ENCODE measurements at places on chromosomes 6 and 20. TPM values are rescaled to one million over a fixed set of nuclear protein-coding genes. Genes with fewer than 3 reads are reported as not detected.

- no peak for DNase-seq
Measured at GRCh38 chr6:8499540-8499939, 64.2 kb upstream of the SLC35B3 start.

DNA sequence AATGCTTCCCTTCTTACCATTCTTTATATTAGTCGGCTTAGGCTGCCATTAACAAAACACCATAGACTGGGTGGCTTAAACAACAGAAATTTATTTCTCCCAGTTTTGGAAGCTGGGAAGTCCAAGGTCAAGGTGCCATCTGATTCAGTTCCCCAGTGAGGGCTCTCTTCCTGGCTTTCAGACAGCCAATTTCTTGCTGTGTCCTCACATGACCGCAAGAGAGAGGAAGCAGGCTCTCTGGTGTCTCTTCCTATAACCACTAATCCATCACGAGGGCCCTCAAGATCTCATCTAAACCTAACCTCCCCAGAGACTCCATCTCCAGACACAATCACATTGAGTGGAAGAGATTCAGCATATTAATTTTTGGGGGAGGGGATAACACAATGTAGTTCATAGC lies 193.0 kb upstream of the SGK1 start:
- no peak for DNase-seq

GRCh38 chr6:51463321-51463720 lies 624.1 kb downstream of the PKHD1 start:
- DNase-seq: no peak

- DNase-seq: no peak
Measured at GRCh38 chr6:98530732-98531131, 303.6 kb upstream of the POU3F2 start.

DNA sequence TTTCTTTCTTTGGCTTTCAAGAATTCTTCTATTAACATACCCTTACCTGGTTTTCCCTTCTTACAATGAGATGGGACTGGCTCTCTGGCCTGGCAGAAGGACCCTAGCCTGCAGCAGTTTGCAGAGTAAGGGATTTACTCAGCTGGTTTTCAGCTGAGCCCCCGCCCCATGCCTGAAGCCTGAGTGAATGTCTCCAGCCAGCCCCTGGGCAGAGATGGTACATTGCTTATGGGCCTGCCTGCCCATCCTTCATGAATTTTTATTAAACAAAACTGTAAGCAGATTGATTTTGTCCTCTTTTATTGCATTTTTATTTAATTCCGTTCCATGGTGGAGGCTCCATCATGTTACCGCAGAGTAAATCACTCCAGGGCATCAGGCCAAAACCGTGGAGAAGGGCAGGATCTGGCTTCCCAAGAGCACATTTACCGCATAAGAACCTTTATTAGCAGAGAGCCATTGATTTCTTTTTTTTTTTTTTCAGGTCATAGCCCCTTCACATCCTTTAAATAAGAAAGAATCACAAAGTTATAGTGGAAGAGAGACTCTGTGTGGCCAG lies 316.2 kb downstream of the DHX35 start:
- no peak for DNase-seq

GRCh38 chr6:64252256-64252655 lies 616.7 kb downstream of the PHF3 start:
- no peak for DNase-seq

DNA sequence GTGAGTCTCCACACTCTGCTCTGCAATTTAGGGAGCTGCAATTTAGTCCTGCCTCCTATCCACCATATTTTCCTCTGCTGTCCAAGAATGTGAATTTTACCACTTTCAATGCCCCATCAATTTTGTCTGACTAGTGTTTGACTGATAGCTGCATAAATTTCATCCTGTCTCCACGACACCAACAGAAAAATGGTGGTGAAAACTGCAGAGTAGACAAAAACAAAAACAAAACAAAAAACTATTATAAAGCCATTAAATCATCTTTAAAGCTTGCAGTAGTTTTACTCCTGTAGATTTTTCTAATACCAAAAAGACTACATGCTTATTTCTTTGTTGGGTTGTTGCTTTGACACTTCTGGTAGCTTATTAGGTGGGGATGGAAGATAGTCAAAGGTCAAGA lies 322.0 kb downstream of the PAX1 start:
- no peak for DNase-seq

- no peak for DNase-seq
Measured at GRCh38 chr20:37421988-37422387, 76.0 kb downstream of the SRC start.

DNA sequence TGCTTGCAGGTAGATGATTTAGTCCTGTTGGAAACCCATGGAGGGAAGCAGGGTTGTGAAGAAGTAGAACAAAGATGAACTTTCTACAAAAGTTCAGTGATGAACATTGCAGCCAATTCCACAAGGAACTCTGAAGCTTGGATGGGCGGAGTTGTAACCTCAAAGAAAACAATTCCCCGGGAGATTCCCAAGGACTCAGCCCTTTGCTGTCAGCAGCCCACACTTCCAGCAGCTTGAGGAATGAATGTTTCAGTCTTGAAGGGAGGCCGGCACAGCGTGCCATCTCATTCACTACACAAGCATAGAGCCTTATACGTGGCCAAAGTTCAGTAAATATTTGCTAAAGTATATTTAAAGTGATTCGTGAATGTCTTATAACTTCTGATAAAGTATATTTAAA lies 269.4 kb downstream of the NKAIN2 start:
- no peak for DNase-seq

GRCh38 chr6:4299476-4299875 lies 164.1 kb upstream of the ECI2 start:
- DNase-seq: no peak

DNA sequence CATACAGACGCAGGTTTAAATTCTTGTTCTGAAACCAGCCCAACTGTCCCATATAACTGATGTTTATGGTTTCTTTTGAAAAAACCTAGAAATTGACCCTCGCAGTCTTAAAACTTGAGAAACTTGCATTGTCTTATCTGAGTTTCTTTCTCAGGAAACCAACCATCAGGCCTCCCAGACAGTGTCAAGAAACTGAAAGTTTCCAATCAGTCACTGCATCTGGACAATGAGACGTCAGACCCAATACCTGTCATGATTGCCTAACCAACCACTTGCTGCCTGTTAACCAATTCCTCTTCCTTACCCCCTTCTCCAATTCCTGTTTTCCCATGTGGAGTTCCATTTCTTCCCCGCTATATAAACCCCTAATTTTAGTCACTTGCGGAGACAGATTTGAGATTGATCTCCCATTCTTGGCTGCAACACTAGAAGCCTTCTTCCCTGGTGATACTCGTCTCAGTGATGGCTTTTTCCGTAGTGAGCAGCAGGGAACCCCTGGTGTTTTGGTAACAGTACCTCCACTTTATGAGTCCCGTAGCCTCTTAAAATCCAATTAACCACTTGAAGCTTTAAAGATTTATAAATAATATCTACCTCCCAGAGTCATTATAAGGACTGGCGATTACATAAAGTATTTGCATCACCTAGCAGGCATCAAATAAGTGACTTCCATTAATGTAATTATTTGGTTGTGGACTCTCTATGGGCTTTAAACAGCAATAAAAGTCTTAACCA lies 49.3 kb downstream of the GPR63 start:
- DNase-seq: no peak

DNA sequence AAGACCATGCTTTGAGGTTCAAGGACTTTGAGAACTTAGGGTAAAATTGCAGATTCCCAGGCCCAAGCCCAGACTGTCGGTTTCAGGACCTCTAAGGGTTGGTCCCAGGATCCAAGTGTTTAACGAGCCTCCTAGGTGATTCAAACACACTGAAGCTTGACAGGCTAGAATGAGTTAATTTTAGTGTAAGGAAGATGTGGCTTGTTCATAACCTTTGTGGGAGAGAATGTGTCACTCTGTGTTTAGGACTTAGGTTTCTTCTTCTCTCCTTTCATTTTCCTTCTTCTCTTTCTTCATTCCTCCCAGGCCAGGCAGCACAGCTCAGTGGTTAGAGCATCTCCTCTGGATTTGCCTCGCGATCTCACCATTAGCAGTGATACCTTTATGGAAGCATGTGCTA lies 104.8 kb upstream of the KCNG1 start:
- DNase-seq: no peak

DNA sequence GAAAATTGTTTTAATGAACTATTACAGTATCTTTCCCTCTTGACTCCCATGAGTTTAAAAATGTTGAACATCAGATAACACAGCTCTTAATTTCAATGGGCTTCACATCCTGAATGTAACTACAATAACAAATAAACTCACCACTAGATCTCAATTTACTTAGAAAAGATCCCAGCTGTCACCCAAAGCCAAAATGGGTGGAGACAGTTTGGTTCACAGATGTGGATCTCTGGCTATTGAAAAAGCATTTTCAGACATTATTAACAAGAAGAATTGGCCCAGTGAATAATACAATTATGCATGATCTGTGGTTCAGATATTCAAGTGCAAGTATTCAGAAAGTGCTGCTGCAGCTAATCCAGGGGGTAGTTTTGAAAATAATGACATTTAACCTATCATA lies 184.7 kb upstream of the RALGAPA2 start:
- DNase-seq: no peak

The MUC22 gene
- total RNA-seq: not detected

The COL12A1 gene
- 40.6 TPM for total RNA-seq

The BANF2 gene
- total RNA-seq: not detected

The RNF217 gene
- 12.1 TPM for total RNA-seq

All from prostate gland (tissue), 2 donors.